ENCODE measurements at places on chromosomes 12 and 14. TPM values are rescaled to one million over a fixed set of nuclear protein-coding genes. Genes with fewer than 3 reads are reported as not detected.

The TAS2R19 gene
- total RNA-seq = 3.3 TPM

DNA sequence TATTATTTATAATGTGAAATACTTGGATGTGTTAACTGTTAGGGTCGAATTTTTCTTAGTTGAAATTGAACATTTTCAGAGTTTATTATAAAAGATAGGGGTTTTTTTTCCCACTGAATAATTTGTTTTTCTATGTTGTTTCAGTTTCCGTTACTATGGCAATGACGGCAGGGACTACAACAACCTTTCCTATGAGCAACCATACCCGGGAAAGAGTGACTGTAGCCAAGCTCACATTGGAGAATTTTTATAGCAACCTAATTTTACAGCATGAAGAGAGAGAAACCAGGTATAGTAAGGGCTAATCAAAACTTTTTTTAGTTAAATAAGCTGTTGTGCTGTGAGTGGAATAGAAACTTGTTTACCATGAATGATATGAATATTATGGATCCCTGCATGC, 35.1 kb upstream of the BMAL2 start:
- no peaks in the 10 kb centered on the region for H3K4me1 ChIP-seq
- DNase-seq = no peak

DNA sequence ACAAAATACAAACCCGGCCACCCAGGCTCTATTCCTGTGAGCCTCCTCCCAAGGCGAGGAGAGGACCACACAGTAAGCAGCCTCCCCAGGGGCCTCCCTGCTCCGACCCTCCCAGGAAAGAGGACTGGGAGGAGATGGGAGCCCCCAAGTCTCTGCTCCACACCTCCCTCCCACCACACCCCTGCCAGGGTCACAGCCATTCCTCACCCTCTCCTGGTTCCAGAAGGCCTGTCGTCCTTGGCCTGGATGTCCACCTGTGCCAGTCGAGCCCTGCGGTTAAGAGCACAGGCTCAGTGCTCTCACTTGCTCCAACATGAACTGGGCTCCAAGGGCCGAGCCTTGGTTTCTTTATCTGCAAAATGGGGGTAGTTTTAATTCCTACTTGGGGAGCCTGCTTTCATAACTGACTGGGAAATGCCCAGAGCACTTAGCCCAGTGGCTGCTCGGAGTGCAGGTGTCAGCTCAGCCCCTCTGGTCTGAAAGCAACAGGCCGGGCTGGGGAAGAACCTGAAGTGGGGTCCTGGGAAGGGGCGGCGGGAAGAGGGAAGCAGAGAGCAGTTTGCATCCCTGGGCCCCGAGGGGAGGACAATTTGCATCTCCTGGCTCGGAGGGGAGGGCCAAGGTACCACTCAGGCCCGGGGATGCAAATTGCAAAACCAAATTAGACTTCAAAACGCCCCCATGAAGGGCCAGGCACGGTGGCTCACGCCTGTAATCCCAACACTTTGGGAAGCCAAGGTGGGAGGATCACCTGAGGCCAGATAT, 23.6 kb downstream of the TCHP start:
- no peaks in the 10 kb centered on the region for H3K27me3 ChIP-seq
- H3K27ac ChIP-seq = no peak overlapping the region
- no peak overlapping the region for H3K4me3 ChIP-seq
- H3K36me3 ChIP-seq = no peaks in the 10 kb centered on the region

DNA sequence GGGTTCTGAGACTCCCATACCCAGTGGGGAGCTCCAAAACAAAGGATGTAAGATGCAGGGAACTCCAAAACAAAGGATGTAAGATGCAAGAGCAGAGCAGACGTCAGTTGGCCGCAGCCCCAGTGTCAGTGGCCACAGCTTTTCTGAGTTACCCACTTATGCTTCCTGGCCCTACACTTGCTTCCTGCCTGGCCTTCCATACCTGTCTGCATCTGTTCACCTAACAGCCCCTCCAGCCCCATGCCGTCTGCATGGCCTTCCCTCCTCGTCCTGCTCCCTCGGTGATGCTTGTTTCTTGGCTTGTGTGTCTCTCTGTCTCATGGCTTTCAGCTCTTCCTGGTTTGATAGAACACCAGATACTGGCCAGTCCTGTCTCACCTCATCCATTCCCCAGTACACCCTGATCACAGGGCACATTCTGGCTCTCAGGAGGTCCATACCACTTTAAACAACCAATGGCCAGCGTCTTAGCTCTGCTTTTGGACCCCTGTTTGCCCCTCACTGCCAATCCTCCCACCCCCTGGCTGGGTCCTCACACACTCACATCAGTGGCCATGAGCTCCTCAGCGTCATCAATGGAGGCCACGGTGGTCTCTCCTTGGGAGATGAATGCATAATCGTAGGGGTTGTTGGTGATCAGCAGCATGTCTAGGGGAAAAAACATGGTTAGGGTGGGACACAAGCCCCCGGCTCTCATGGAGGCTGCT, 5.3 kb downstream of the MYH7 start:
- peaks cover 77% of the 10 kb centered on the region for H3K27me3 ChIP-seq
- no peaks in the 10 kb centered on the region for H3K4me1 ChIP-seq
- no peak overlapping the region for H3K4me3 ChIP-seq
- no peak for DNase-seq
- H3K36me3 ChIP-seq = no peaks in the 10 kb centered on the region

DNA sequence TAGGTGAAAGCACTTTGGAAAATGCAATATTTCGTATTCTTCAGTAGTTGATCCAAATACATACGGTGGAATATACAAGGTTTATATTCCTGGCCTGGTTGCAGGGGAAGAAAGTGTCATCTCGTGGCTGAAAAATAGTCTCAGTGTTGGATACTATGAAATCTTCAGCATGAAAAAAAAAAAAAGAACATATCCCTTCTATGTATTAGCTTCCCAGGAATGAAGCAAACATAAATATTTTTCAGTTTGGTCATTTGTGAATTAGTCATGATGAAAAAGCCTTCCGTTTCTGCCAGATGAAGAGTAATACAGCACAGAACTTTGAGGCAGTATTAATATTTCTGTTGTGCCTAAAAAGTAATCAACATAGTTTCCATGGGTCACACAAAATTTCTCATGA, 36.7 kb downstream of the FLRT2 start:
- DNase-seq = no peak
- no peaks in the 10 kb centered on the region for H3K4me1 ChIP-seq
- H3K27me3 ChIP-seq = no peaks in the 10 kb centered on the region
- no peaks in the 10 kb centered on the region for H3K36me3 ChIP-seq
- H3K4me3 ChIP-seq = no peak overlapping the region

- H3K4me3 ChIP-seq = no peak overlapping the region
- no peak overlapping the region for H3K27ac ChIP-seq
- no peaks in the 10 kb centered on the region for H3K36me3 ChIP-seq
- DNase-seq = no peak
Measured at GRCh38 chr12:94163850-94164249, 15.5 kb downstream of the PLXNC1 start.

- no peak overlapping the region for H3K27ac ChIP-seq
- no peak for DNase-seq
- H3K36me3 ChIP-seq = no peaks in the 10 kb centered on the region
- no peaks in the 10 kb centered on the region for H3K27me3 ChIP-seq
- peaks cover 7% of the 10 kb centered on the region for H3K4me1 ChIP-seq
- no peak overlapping the region for H3K4me3 ChIP-seq
Measured at GRCh38 chr14:68757618-68758081, 35.2 kb downstream of the ZFP36L1 start.

DNA sequence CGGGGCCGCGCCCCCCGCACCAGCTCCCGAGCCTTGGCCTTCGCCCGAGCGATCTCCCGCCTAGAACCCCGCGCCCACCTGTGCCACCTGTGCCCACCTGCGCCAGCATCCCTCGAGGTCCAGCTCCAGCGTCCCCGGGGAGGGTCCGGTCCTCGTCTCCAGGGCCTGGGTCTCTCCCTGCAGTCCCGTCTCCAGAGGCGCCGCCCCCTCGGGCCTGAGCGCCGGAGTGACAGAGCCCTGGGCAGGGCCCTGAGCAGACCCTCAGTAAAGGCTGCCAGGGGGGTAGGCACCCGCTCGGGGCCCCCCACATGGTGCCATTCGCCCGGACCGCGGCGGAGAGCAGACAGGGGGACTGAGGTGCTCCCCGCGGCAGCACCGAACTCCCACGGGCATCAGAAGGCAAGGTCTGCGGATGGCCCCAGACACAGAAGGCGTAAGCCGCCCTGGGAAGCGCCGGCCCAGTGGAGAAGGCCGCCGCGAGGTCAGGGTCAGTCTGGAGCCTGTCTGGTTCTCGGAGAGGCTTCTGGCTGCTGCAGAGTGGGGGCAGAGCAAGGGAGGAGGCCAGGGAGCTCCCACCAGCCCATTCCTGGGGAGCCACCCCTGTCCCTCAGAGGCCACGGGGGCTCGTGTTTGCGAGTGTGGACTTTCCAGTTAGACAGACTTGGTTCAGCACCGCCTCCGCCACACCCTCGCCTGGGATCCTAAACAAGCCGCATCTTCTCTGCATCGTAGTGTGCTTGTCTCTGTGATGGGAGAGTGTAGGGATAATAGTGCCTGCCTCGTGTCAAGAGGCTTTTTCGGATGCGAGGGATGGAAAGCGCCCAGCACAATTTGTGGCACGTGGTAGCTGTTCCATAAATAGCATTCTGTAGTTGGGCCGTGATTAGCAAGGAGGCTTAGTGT, 1.1 kb upstream of the PPP1R13B start:
- no peaks in the 10 kb centered on the region for H3K27me3 ChIP-seq
- H3K4me3 ChIP-seq = peak overlapping the region; percentile 75
- DNase-seq = no peak
- H3K27ac ChIP-seq = no peak overlapping the region
- H3K4me1 ChIP-seq = peaks cover 10% of the 10 kb centered on the region
- no peaks in the 10 kb centered on the region for H3K36me3 ChIP-seq

DNA sequence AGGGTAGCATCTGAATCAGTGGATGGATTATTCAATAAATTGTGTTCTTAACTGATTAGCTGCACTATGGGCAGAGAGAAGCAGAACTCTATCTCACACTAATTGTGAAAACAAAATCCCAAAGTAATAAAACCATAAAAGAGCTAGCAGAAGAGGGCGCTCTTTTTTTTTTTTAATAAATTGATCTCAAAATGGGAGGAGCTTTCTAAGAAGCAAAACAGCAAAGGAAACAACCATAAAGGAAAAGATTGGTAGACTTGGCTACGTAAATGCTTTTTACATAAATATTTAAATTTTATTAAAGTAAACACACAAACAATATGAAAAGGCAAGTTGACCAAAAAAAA, 1.5 kb upstream of the TM7SF3 start:
- no peak for DNase-seq
- no peak overlapping the region for H3K27ac ChIP-seq
- H3K4me3 ChIP-seq = no peak overlapping the region
- H3K36me3 ChIP-seq = no peaks in the 10 kb centered on the region

DNA sequence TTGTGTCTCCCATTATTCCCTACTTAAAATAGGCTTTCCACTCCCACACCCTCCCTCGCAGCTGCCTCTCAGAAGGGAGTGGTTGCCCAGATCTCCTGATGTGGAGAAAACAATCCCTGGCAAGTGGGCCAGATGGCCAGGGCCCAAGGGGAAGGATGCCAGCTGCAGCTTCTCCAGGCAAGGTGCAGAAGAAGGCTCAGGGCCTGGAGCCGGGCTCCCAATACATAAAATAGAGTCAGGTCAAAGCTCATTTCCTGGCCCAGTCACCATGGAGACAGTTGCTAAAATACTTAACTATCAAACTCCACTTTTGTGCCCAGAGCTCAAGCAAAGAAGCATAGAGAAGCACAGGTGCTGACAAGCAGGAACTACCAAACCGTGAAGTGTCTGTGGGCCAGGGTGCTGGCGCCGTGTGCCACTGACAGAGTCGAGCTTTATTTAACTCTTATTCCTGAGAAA, 45.7 kb upstream of the ITPR2 start:
- no peak for DNase-seq
- H3K4me3 ChIP-seq = no peak overlapping the region
- no peaks in the 10 kb centered on the region for H3K36me3 ChIP-seq
- no peak overlapping the region for H3K27ac ChIP-seq
- no peaks in the 10 kb centered on the region for H3K4me1 ChIP-seq

DNA sequence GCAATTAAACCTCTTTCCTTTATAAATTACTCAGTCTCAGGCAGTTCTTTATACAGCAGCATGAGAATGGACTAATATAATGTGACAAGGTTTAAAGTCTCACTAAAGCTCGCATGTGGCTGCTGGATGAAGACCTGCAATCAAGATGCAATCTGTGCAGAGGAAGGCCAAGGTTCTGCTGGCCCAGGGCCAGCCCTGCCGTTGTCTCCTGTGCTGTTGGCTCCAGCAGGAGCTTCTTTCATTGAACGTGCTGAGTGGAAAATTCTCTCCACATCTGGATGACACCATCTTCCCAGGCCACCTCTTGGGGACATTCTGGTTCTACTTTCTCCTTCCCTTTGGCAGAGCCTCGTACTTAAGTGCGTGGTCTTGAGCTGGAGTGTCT, 742.2 kb downstream of the VRK1 start:
- no peak for DNase-seq
- H3K4me3 ChIP-seq = no peak overlapping the region
- no peaks in the 10 kb centered on the region for H3K36me3 ChIP-seq

DNA sequence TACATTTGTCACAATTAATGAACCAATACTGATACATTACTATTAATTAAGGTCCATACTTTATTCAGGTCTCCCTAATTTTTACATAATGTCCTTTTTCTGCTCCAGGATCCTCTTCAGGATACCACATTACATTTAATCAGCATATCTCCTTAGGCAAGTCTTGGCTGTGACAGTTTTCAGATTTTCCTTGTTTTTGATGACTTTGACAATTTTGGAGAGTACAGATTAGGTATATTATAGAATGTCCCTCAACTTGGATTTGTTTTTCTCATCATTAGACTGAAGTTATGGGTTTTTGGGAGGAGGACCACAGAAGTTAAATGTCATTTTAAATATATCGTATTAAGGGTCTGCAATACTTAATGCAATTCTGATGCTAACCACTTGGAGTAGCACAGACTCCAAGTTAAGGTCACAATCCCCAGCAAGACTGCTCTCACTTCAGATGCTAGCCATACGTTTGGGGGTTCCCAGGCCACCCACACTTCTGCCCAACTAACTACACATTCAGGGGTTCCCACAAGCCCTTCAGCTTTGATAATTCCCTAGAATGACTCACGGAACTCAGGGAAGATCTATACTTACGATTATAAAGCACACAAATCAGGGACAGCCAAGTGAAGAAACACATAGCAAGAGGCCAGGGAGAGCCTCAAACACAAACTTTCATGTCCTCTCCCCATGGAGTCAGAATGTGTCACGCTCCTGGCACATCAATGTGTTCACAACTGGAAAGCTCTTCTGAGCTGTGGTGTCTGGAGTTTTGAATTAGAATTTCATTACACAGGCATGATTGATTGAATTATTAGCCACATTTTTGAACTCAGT, 17.0 kb upstream of the NUBPL start:
- H3K36me3 ChIP-seq = no peaks in the 10 kb centered on the region
- H3K27me3 ChIP-seq = no peaks in the 10 kb centered on the region
- no peak for DNase-seq
- H3K27ac ChIP-seq = no peak overlapping the region
- no peaks in the 10 kb centered on the region for H3K4me1 ChIP-seq
